LNCaP clone FGC (cell line): ENCODE measurements at places on chromosomes 2 and 18.

DNA sequence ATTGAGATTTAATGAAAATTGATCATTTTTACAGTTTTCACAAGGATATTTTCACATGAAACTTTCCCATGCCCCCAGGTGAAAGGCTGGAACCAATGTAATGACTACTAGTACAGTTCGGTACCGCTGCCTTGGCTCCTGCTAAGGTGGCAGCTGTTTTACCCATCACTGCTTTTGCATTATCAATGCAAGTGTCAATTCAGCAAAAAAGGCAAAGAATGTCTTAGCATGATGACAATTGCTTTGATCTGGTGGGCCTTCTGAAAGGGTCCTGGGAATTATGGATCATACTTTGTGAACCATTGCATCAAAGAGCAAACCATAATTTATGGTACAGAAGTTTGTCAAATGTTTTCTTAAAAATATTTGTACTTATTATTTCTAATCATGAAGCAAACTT, 107.2 kb downstream of the KYNU start:
- no peak for DNase-seq

DNA sequence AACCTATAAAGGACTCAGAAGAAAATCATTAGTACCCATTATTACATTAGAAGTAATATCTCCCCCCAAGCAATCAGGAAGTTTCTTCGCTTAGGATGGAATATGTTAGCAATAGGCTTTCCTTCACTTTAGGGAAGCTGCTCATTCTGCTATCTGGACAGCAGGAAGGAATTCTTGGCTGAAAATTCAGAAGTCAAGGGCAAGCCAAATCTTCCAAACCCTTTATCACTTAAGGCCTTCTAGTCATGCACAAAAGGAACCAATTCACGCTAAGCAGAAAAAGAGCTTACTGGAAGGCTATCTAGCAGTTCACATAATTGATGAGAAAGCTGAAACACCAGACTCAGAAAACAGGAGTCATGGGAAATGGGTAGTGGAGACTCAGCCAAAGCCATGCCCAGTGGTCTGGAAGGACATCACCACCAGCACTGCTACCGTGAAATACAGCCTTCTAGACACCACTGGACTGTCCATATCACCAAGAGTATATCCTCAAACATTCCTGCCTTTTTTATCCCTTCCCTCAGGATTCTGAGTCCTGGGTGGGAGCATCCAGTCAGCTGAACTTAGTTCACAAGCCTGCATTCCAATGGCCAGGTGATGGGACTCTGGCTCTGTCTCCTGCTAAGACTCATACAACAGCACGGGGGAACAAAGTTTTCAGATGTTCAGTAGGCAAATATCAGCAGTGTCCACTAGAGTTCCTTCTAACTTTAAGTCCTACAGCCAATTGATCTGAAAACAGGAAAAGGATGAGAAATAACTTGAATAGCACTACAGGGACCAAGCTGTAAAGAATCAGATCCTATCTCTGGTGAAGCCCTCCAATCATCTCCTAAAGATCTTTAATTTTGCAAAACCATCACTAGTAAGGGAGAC, 14.8 kb upstream of the ADAM17 start:
- DNase-seq = no peak

DNA sequence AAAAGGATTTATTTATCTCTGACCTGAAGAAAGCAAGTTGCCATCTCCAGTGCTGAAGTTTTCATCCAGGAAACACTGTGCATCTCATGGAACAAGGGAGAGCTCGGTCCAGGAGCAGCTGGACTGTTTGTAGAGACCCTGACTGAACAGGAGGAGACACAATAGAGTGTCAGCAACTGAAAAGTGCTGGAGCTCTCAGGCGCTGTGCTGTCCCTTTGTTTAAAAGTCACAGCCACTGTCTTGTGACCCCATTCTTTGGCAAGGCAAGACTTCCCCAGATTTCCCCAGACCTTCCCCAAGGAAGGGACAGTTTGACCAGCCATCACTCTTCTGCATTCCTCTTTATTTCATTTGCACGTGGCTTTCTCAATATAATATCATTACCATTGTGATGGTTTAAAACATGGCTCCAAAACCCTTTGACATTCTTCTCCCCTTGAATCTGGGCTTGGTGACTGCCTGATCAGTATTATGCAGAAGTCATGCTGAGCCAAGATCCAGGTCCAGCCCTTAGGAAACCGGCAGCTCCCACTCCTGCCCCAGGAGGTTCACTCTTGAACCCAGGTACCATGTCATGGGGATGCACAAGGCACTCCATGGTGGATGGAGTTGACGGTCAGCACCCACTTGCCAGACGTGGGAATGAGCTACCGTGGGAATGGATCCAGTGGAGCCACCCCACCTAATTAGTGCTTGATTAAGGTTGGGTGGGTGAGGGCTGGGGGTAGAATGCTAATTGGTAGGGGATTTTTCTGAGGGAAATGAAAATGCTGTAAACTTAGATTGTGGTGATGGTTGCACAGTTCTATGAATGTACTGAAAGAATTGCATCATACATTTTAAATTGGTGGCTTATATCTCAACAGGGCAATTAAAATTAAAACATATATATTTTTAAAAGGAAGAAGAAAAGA, 497.9 kb upstream of the RAB6C start:
- DNase-seq = no peak

- no peak for DNase-seq
These were observed 13.5 kb upstream of the DOK6 start for GRCh38 chr18:69387186-69387585.

DNA sequence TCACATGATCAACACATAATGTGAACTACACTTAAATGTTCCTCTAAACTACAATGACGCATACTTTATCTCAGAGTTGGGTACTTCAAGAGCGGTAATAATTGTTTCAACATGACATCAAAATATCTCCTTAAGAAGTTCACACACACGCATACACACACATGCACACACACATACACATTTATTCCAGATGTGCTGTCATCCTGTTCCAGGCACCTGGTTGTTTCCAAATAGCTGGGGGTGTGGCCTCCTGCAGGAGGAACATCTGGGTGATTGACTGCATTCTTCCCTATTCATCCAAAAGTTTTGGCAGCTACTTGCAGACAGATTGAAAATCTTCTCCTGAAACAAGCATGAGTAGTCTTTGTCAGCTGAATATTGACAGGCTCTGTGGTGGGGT, 37.9 kb upstream of the PIK3C3 start:
- DNase-seq = no peak

- DNase-seq = no peak
These were observed 35.6 kb upstream of the ZSWIM2 start for GRCh38 chr2:186884587-186884986.

GRCh38 chr18:77129150-77129551, 3.4 kb downstream of the MBP start:
- DNase-seq = no peak

DNA sequence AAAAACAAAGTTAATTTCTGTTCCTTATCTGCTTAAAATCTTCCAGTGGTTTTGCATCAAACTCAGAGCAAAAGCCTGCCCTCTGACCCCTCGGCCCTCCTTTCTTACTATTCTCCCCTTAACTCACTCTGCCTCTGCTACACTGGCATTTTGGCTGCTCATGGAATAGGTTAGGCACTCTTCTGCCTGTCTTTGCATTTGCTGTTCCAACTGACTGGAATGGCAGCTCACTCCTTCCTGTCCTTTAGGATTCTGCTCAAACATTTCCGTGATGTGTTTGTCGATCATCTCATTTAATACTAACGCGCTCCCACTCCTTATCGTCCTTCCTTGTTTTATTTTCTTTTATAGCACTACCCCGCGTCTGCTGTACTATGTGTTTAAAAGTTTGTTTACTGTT, 815 bp downstream of the CEBPZ start:
- no peak for DNase-seq

DNA sequence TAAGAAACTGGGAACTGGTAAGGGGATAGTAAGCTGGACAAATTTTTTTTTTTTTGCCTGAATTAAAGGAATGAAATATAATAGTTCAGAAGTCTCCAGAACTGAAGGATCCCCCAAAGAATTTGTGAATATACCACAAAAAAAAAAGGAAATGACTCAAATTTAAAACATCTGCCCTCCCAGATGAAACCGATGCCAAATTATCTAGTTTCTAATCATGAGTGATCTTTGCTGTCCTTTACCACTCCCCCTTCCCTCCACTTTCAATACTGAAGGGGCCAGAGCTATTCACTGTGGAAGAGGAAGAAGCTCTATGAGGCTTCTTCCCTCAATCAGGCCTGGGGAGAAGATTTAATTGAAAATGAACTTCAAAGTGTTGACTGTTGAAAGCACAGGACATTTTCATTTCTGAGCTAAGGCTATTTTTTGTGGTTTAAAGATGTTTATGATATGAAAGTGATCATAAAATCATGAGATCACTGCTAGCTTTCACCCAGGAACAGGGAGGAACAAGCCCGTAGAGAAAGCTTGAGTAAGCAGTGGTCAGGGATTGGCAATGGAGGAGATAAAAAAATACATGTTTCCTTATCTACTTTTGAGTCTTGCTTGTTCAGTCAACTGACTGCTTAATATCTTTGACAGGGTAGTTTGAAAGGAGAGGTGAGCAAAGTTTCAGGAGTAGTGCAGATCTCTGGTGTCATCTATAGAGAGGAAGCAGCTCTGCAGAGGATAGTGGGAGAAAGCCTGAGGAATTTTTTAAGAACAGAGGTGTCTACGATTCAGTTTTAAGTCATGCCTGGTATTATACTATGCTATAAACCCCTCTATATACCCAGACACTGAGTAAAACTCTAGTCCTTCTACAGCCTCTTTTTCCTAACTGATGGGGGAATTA, 409.5 kb upstream of the FIGN start:
- no peak for DNase-seq

DNA sequence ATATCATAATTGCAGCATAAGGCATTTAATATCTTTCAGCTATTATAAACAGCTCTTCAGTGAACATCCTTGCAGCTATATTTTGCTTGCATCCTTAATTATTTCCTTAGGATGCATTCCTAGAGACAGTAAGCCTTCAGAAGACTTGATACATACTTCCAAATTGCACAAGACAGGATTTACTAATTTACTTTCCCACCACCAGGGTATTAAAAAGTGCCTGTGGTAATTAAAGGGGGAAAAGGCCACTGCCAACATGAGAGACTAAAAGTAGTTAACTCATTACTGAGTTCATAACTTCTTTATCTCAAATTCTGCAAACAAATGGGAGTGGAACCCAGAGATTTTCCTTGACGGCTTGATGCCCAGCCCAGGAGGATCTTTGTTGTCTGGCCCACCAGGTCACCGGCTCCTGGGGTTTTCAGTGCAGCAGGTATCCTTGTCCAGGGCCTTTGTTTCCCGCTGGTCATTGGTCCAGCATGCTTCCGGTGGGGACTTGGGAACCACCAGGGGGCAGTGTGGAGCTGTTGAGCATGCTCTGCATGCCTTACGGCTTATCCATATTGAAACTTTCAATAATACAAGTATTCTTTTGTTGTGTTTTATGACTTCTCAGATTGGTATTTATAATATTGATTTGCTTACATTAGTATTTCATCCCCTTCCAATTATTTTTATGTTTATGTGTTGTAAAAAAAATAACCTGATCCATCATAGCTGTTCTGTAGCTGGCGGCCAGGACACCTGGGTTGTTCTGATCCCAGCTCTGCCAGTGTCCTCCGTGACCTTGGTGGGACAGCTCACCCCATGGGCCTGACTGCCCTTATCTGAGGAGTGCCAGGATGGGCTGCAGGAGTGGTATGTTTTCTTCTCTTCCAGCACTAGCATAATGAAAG, 61.4 kb downstream of the TGOLN2 start:
- no peak for DNase-seq

- no peak for DNase-seq
These were observed 1.9 kb upstream of the ODC1 start for GRCh38 chr2:10449838-10450691.

DNA sequence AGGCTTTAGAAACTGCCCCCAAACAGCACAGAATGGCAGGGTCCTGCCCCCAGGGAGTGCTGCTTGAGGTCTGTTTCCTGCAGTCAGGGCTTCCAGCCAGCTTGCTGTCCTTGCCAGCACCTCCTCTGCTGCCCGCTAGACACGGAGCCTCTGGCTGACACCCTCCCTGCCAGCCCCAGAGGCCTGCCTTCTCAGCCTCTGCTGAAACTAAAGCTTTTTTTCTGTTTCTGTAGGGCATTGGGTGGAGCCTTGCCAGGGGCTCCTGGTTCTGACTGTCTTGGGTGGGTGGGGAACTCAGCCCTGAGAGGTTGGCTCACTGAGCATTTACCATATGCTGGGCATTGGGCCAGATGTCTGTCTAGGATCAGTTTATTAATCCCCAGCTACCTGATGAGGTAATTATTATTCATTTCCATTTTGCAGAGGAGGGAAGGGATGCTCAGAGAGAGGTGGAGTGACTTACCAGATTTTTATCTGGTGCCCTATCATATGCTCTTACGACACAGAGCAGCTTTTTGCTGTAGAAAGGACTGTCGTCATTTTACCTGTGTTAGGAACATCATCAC, 35.4 kb downstream of the INPP4A start:
- peak; percentile 43 for DNase-seq

DNA sequence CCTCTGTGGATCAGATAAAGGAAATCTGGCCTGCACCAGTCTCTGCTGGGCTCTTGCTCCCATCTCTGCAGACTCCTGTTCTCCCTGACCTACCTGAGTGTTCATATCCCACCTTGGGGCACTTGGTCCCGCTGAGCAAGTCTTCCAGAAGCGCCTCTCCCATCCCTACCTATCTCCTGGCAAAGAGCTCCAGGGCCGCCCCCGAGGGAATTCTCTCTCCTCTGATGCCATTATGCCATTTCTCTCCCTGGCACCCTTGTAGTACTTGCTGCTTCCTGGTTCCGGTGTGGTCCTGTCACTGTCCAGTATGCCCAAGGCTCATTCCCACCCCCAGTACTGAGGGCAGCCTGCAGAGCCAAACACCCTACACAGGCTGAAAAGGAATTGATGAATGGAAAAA, 99.8 kb downstream of the KLHL29 start:
- no peak for DNase-seq

DNA sequence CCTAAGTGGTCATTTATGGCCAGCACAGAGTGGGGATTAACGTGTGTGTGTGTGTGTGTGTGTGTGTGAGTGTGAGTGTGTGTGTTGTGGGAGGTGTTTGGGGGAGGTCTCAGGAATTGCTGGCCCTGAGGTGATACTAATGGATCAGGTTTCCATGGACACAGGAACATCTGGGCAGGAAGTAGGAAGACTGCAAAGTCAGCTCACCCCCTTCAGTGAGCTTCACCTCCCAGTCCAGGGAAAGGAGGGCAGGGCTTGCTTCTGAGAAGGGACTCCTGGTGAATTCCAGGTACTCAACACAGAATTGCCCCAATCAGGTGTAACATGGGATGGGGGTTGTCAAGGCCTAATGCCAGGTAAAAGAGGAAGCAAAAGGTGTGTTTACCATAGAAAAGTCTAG, 30.3 kb upstream of the IL1R1 start:
- no peak for DNase-seq

DNA sequence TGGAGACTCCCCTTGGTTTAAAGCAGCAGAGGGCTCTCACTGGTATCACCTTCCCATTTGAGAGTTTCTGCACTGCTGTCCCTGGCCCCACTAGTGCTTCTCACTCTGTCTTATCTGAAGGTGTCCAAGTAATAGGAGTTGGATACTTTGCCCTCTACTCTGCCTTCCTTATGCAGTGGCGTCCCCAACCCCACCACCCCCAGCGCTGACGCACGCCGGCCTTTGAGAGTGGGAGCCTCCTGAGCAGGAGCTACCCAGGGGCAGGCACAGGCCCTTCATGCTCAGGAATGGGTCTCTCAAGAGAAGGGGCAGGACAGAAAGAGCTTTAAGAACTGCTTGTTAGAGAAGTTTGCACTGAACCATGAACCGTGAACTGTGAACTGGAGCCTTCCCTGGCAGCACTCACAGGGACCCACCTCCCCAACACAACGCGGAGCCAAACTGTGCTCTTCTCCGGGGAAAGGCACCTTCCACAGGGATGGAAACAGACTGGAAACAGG, 3.3 kb downstream of the CIB4 start:
- DNase-seq = no peak

- DNase-seq = no peak
These were observed 13.3 kb upstream of the GALNT14 start for GRCh38 chr2:31151501-31151900.

GRCh38 chr2:41922177-41922576, 125.6 kb upstream of the PKDCC start:
- DNase-seq = no peak
